ENCODE measurements at places on chromosomes 12 and 14.

DNA sequence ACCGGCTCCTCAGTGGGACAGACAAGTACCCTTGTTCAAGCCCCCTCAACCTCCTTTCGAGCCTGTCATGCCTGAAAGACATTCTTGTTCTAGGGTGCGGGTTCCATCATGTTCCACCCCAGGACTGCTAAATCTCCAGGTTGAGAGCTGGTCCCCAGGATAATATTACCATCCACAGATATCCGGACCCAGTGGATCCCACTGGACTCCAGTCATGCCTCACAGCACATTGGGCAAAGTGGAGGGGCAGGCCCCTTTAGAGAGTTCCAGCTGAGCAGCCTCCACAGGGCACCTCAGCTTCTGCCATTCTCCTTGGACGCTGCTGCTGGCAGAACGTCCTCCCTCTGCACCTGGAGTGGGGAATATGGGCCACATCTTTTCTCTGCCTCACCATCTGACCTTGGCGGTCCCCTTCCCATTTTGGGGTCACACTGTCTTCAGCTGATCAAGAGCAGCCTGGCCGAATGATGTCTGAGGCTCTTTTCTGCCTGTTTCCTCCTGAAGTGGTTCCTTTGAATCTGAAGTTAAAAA is 137.4 kb downstream of the BCL11B start:
- DNase-seq: no peak

GRCh38 chr12:130701402-130701744 is 14.7 kb downstream of the RIMBP2 start:
- DNase-seq: no peak

GRCh38 chr14:38547961-38548490 is 292.1 kb upstream of the CLEC14A start:
- DNase-seq: no peak

GRCh38 chr12:43159506-43159905 is 392.5 kb downstream of the ADAMTS20 start:
- DNase-seq: peak; percentile 51

DNA sequence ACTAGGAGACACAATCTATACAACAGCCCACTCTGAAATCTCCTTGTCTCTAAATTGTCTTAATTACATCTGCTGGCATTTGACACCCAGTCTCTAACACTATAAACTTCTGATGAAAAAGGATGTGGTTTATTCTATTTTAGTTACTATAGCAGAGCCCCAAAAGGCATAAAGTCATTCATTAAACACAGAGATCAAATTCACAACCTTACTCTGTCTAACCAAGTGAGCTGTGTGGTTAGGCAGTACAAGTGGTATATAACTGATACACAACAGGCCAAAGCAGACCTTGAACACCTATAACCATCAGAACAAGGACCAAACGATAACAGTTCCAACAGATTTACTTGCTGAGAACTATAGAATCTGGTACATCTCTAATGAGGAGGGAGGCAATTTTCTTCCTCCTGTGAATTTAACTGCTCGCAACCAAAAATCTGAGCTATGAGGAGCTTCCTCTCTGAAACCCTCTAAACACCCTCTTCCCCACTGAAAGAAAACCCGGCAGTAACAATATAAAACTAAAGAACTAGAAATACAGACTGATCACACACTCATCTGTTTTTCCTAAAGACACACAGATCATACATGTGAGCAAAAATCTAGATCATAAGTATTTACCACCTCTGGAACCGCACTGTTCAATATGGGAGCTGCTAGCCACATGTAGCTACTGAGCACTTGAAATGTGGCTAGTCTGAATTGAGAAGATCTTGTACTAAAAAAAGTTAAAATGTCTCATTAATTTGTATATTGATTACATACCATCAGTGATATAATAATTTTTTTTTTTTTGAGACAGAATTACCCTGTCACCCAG is 17.7 kb downstream of the SPPL3 start:
- DNase-seq: no peak

DNA sequence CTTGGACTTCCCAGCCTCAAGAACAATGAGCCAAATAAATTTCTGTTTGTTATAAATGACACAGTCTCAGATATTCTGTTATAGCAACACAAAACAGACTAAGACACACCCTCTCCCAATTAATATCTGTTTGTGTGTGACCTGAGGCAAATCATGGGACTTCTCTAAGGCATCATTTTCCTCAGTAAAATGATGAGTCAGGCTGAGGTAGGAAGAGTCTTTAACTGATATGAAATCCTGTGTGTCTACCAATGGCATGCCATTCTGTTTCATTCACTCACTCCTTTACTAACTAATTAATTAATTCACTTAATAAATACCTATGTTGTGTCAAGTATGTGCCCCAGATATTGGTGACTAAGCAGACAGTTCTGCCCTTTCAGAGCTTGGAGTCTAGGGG is 258.4 kb upstream of the CRY1 start:
- no peak for DNase-seq

DNA sequence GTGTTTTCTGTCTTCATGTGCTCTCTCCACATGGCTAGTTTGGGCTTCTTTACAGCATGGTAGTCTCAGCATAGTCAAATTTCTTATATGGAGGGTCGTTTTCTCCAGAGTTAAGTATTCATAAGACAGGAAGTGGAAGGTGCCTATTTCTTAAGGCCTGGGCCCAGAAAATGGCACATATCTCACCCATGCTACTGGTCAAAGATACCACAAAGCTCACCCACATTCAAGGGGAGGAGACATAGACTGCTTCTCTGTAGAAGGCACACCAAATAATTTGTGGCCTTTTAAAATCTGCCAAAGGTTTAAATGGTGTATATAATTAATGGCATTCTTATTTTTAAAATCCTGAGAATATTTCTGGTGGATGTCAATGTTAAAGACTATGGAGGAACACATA is 44.8 kb downstream of the CCDC91 start:
- DNase-seq: no peak

DNA sequence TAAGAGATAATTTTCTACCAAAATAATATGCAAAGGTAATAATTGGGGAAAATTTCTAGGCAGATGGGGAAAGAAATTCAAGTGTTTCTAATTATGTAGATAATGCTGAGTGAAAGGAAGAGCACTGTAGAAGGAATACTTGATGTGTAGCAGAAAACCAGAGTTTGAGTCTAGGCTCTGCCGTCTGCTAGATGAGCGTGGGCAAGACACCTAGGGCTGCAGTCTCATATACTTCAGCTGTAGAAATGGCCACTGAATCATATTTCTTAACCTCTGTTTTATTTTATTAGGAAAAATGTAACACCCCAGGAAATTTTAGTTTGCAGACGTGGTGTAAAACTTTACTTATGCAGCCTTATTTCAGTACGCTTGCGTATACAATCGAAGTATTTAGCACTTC is 59.8 kb upstream of the SLC38A2 start:
- no peak for DNase-seq

- no peak for DNase-seq
Measured at GRCh38 chr12:124862768-124863415, 772 bp downstream of the SCARB1 start.

Measured in NCI-H2171 treated with DMSO at 0.1 percent for 48 hours (cell line).